NCI-H2171 treated with DMSO at 0.1 percent for 48 hours (cell line): ENCODE measurements at places on chromosomes 1 and 21.

- DNase-seq, result peak; percentile 32
Observed at GRCh38 chr1:55893155-55893554, 678.0 kb upstream of the USP24 start.

DNA sequence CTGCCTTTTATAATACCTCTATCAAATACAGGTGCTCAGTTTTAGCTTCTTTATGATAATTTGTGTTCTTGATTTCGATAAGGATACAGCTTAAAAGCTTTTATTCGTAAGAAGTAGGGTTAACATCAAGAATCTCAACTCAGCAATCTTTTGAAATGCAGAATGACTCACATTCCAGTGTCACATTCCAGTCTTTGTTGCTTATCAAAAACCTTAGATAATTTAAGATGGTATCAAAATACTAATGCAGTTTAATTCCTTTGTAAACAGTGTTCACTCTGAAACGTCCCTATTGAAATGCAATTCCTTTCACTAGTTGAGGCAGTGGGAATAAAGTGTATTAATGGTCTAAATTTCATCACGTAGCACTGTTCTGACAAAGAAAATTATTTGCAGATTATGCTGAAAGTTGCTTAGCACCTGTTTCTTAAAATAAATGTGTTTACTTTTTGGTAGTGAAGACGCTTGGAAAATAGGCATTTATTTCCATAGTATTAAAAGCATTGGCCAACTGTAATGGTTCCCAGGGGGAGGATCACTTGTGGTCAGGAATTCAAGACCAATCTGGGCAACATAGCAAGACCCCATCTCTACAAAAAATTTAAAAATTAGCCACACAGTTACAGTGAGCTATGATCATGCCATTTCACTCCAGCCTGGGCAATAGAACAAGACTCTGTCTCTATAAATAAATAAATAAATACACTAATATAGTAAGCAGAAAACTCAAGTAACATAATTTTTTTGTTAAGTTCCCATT is 10.1 kb upstream of the CNN3 start:
- DNase-seq, result no peak

DNA sequence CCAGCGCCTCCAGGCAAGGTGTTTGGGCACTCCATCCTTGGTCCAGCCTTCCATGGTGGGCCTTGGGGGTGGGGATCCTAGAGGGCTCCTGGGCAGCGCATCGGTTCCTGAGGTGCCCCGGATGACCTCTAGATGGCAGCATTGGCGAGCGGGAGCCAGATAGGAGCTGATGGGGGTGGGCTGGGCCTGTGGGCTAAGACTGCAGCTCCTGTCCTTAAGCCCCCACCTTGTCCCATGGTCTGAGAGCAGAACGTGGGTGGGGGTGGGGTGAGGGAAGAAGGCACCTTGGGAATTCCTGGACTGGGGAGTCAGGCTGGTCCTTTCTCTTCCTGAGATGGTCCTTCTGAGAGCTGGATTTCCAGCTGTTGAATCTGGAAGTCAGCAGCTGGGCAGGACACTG is 93.4 kb upstream of the CSF3R start:
- DNase-seq, result peak; percentile 87

GRCh38 chr1:157963713-157964112 is 29.7 kb upstream of the KIRREL1 start:
- DNase-seq, result peak; percentile 26

GRCh38 chr1:181040284-181040865 is 6.6 kb downstream of the MR1 start:
- no peak for DNase-seq

DNA sequence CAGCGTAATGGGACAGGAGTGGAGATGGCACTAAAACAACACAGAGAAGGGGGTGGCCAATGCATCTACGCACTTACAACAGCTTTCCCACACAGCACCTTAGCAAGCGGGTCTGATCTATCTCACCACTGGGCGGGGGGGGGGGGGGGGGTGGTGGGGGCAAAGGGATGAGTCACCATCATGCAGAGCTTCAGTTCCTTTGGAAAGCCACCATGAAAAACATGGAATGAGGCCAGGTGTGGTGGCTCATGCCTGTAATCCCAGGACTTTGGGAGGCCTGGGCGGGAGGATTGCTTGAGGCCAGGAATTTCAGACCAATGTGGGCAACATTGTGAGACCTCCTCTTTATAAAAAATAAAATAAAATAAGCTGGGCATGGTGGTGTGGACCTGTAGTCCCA is 47.2 kb downstream of the KLHDC7A start:
- no peak for DNase-seq

DNA sequence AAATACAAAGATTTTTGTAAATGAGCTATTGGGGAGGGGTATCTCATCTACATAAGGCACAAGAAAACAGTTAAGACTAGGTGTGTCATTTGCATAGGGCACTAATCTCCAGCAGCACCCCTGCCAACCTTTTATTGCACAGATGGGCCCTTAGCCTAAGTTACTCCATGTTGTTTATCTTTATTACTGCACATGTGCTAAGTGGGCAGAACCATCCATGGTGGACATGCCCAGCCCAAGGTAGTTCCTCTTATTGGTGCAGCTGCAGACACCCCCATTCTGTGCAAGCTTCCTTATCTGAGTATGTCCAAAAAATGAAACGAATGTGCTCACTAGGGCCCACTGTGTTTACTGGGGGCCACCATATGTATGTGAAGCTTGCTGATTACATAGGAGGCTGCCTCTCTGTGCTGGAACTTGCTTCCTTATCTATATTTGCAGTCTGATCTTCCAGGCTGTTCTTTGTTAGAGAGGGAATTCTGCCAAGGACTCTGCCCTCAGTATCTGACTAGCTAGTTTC is 77.3 kb upstream of the NEK7 start:
- no peak for DNase-seq

- no peak for DNase-seq
Observed at GRCh38 chr1:160653620-160654016, 6.8 kb upstream of the SLAMF1 start.

DNA sequence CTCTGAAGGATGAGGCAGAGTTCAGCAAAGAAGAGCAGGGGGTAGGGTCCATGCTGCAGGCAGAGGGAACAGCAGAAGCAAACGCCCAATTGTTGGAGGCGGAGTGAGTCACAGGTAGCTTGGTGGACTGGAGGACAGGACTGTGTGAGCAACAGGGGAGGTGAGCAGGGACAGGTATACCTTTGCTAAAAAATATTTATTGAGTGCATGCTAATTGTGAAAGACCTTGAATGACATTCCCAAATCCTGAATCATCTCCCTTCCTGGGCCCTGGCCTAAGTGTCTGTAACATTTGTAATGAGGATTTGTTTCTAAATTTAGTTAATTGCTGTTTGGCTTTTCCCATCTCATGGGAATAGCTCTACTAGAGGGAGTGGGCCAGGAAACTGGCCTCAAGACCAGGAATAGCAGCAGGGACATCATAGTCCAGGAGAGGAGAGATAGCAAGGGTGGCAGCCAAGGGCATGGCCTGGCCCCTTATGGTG is 123.7 kb downstream of the FOXD2 start:
- DNase-seq, result no peak

GRCh38 chr1:36673202-36673601 is 190.5 kb upstream of the CSF3R start:
- no peak for DNase-seq

DNA sequence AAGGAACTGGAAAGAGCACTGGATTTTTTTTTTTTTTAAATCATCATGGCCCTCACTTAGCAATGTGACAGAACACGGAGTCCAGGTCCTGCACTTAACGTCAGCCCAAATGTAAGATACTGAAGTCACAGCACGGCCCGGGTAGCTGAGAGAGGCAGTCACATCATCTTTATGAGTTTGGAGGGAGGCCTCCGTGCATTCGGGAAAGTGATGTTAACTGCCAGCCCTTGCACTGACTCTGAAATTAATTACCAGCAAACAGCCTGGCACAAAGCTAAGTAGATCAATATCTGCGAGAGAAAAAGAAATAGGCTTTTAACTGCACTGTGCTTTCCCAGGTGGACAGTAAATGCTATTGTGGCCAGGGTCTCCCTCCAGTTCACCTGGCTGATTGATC is 109.5 kb upstream of the ADAR start:
- DNase-seq, result no peak

DNA sequence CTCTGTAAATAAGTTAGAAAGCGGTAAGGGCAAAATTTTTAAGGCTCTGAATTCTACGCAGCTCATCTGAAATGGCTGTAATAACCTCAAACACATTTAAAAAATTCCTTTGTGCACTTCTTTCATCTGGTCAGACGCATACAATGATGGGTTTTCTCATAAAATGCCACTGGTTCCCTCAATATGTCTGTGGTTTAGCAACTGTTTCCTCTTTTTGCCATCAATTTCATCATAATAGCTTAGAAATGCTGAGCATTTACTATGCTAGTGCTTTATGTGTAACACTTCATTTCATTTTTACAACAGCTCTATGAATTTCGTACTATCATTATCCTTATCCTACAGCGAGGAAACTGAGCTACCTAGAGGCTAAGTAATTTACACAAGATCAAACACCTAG is 35.3 kb upstream of the DMRTA2 start:
- no peak for DNase-seq

DNA sequence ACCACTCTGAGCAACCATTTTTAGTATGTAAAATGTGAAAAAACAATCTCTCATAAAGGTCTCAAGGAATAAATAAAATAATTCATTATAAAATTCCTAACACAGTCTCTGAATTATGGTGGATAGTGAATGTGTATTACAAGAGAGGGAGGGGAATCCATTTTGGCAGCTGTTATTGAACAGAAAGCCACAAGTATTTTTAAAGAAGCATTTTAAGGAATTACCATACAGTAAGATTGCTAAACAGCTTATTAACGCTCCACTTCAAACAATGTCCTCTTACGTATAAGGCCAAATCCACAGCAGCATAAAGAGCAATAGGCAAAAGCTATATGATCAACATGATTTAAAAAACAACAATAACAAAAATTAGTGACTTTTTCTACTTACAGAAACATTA is 18.4 kb downstream of the PIGK start:
- DNase-seq, result no peak

DNA sequence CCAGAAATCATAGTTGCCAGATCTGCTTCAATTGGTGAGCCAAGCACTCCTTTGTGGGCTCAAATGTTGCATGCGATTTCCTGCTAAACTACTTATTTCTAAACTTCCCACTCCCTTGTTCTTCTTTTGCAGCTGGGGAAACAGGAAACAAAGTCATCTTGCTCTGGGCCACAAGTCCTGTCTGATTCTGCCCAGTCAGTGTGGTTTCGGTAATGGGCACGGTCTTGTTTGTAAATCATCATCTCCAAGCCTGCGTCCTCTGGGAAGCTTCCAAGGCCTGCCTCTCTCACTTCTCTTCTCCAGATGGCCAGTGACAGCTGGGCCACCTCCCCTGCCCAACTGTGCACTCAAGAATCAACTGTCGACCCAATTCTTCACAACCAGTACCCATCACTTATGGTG is 4.4 kb downstream of the S100A8 start:
- peak; percentile 38 for DNase-seq

- DNase-seq, result no peak
Observed at GRCh38 chr21:36697060-36697850, 1.7 kb upstream of the SIM2 start.

GRCh38 chr1:48750109-48750508 is 26.6 kb downstream of the BEND5 start:
- no peak for DNase-seq

DNA sequence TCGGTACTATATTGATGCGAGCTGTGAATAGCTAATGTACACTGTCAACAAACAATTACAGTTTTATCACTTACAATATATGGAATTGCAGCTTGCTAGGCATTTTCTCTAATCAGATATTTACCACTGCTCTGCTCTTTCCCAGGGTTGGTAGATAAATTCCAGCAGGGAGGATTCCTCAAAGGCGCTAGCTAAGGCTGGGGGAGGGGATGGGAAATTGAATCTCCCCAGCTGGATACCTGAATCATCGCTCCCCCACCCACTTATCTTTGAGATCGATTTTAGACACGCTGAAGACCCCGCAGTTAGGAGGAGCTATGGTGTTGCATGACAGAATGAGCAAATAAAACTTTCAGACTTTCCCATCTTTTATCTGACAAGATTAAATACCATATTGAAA is 127.2 kb downstream of the CSMD2 start:
- DNase-seq, result no peak

- DNase-seq, result no peak
Observed at GRCh38 chr21:35338881-35339632, 290.0 kb upstream of the RUNX1 start.

DNA sequence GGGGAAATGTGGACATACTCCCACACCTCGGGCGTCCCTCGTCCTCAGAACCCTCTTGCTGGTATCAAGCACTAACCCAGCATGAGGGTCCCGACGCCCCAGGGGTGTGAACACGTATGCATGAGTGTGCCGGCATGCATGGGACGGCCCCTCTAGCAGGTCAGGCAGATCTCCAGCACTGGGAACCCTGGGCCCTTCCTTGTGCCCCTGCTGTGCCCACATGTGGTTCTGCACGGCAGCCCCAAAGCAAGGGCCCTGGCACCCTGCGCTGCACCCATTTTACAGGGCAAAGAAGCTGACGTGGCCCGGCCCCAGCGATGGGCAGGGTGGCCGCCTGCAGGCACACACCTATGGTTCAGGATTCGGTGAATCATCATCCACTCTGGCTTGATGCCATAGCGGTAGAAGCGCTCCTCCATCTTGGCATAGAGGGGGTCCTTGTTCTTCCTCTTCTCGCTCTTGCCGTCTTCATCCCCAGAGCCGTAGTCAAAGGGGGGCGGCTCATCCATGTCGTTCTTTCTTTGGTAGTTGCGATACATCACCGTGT is 34.2 kb downstream of the CHD5 start:
- DNase-seq, result no peak

GRCh38 chr1:234972411-234973191 is 156.0 kb downstream of the TOMM20 start:
- DNase-seq, result no peak

DNA sequence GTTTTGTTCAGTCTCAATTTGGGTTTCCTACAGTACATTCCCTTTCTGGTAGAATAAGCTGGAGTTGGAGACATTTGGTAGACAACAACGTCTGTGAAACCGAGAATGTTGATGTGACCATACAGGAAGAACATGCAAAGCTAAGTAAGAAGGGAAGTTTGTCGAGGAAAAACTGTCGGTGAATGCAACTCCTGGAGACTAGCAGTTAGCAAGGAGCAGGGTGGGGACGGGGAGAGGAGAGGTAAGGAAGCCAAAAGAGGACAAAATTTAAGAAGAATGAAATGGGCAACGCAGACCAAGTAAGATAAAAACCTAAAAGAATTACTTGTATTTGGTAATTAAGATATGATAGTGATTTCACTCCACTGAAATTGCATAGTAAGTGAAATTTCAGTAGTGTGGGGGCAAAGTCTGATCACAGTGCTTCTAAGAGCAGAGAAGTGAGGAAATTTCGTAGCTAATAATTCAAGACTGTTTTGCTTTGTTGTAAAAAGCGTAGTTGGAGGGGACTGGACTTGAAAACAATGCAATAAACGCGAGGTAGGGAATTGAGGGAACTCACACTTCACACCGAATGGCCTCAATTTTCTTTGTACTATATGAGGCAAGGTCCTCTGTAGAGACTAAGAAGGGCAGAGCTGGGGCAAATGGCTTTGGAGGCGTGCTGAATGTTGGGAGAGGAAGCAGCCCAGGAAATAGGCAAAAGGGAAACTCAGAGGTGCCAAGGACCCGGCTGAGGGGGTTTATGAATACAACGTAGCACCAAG is 787 bp upstream of the GIPC2 start:
- DNase-seq, result no peak
